Muscle of arm (tissue), 14 donors: ENCODE measurements at places on chromosomes 6 and 20.
A peak's percentile ranks its signal among the peaks of the same experiment; 100 is the strongest.

DNA sequence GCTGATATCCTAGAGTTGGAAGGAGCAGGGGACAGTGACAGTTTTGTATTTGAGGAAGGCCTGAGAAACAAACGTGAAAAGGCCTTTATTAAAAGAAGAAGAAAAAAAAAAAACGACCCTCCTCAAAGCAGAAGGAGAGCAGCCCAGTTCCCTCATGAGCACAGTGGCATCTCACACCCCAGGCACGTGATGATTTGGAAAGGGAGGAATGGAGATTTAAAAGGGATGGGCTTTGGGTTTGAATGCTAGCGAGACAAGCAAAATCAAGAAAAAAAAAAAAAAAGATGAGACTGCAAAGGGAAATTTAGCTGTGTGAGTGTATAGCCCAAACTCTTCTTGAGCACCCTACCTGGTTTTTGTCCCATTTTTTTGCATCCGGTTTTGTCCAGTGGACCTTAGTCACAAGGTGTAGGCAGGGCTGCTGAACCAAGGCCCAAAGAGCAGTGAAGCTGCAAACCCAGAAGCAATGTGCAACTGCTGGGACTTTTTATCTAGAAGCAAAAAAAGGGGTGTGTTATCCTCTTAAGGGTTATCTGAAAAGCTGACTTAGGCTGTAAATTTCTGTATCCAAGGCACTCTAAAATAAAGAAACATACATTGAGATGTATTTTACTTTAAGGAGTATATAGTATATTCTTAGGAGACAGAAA, 54.5 kb upstream of the RREB1 start:
- no peak for DNase-seq

DNA sequence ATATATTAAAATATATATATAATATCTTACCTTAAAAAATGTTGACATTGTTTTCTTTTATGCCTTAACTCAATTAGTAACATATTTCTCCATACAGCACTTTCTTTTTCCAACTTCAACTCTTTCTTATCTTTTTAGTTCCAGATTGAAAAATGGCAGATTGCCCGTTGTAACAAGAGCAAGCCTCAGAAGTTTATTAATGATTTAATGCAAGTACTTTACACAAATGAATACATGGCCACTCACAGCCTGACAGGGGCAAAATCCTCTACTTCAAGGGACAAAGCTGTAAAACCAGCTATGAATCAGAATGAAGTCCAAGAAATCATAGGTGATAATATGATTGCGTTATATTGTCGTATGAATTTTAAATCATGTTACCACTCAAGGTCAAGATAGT, 29.4 kb upstream of the KIAA1586 start:
- DNase-seq, result no peak

- DNase-seq, result no peak
Measured at GRCh38 chr6:106380407-106380806, 19.9 kb downstream of the CRYBG1 start.

- no peak for DNase-seq
Measured at GRCh38 chr20:45946149-45946970, 11.9 kb downstream of the PCIF1 start.

- DNase-seq, result no peak
Measured at GRCh38 chr6:144331491-144331969, 46.4 kb downstream of the UTRN start.

DNA sequence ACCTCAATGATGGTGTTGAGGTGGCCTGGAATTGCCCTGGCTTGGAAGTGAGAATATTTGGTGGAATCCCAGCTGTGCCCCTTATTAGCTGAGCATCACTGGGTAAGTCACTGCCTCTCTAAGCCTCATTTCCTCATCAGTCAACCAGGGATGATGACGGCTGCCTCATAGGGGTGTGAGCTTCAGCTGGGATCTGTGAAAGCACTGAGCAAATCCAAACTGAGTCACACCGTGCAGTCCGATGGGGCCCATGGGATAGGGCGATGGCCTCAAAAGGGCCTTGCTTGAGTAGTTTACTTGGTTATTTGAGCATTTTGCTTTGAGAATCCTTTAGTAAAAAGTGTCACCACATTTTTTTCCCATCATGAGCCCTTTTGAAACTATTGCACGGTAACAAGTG, 1.1 kb downstream of the SLC22A1 start:
- no peak for DNase-seq

- DNase-seq, result no peak
Measured at GRCh38 chr20:7375905-7376304, 564.4 kb downstream of the HAO1 start.

DNA sequence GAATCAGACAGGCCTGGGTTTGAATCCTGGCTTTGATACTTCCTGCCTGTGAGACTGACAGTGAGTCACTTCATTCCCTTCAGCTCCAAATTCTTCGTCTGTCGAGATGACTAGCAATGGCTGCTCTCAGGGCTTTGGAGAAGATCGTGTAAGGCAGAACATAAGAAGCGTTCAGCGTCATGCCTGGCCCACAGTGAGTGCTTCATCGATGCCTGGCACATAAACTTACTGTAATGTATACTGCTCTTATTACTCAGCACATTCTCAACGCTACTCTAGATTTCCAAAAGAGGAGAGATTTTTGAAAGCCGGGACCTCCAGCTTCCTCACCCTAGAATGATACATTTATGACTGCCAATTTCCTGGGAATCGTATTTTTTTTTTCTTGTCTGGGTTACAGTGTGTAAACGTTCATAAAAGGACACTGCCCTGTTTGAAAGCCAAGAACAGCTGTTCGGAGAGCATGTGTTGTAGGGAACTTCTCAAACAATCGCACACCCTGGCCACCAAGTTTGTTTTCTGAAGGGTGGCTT, 16.2 kb upstream of the BCAS1 start:
- peak; percentile 17 for DNase-seq

DNA sequence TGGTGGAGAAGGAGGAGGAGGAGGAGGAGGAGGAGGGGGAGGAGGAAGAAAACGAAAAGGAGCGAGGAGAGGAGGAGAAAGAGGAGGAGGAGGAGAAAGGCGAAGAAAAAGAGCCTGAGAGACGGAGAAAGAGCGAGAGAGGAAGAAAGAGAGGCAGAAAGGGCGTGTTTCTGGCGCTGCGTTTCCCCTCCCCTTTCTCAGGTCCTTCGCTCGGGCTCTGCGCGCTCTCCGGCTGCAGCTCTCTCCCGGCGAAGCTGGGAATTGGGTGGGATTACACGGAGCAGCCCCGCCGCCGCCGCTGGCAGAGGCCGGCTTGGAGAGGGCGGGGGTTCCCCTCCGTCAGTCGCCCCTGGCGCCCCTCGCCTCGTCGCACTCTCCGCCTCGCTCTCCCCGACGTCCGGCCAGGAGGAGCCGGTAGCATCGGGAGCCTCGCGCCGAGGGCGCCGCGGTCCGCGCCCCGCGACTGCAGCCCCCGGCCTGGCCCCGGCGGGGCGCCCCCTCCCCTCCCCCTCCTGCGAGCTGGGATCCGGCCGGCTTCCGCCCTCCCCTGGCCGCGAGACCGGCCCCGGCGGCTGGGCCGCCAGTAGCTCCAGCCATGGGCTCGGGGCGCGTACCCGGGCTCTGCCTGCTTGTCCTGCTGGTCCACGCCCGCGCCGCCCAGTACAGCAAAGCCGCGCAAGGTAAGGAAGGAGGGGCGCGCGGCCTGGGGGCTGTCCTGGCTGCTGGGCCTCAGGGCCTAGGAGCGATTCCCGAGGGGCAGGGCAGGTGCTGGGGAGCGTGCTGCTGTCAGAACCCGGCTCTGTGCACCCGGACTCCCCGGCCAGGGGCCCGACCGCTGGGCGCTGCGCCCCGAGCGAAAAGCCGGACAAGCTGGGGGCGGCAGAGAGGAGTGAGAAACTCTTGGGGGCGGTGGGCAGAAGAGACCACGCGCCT, at the start of gene SCUBE3:
Gene SCUBE3 (plus strand): TSS at position 133 of the 933 bp plus-strand sequence. CDS start 463 bp downstream, at position 596.
- DNase-seq, result peak; percentile 47

GRCh38 chr20:62020935-62021701, 44.6 kb downstream of the TAF4 start:
- peak; percentile 75 for DNase-seq

GRCh38 chr6:39808964-39809363, 16.8 kb downstream of the DAAM2 start:
- DNase-seq, result no peak
